ENCODE measurements at places on chromosomes 5 and 9. TPM values are rescaled to one million over a fixed set of nuclear protein-coding genes. Genes with fewer than 3 reads are reported as not detected.
A peak's percentile ranks its signal among the peaks of the same experiment; 100 is the strongest.

DNA sequence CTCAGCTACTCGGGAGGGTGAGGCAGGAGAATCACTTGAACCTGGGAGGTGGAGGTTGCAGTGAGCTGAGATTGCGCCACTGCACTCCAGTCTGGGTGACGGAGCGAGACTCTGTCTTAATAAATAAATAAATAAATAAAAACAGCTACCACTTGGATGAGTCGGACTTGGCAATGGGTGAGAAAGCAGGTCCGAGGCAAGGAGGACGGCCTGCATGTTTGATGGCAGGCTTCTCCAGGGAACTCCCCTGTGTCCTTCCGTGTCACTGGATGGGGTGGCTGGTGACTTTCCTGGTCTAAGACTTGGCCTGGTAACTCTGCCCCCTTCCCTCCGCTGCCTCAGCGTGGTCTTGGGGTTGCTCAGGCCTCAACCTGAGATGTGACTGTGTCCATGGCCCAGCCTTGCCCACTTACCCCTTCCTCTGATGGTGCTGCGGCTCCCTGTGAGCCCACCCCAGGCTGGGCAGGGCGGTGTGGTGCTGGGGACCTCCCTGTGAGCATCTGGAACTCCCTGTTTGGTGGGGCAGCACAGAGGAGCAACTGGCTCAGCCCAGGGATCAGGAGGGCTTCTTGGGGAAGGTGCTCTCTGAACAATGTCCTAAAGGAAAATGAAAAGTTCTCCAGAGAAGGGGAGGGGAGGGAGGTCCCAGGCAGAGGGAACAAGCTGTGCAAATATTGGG is 62.5 kb upstream of the PSD2 start:
- no peak for DNase-seq

- peak; percentile 54 for DNase-seq
These were observed 22.2 kb downstream of the AHRR start for GRCh38 chr5:343461-344401.

NMUR2 gene
- 178 TPM for total RNA-seq

- no peak for DNase-seq
These were observed 351.8 kb upstream of the ADAMTSL1 start for GRCh38 chr9:18122171-18122570.

DNA sequence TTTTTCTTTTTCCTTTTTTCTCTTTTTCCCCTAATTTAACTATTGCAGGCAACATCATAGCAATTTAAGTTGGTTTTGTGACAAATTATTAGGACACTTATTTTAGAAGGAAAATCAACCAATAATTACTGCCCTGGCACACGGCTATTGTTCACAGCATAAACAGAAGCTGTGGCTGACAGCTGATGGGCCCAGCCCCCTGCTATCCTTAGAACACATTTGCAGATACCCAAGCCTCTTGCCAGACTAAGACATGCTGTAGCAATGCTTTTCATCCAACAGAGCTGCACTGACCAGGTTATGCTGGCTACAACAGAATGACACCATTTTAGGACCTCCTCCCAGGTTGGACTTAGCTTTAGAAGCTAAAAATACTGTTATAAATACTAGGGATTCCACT is 852.7 kb upstream of the DMAC1 start:
- DNase-seq: no peak

MYOT gene
- not detected for total RNA-seq

TRPM6 gene
- total RNA-seq: not detected

CXXC5 gene
- total RNA-seq: 64.1 TPM

- no peak for DNase-seq
These were observed 500.4 kb upstream of the PAPPA start for GRCh38 chr9:115653171-115653606.

- no peak for DNase-seq
These were observed 598 bp upstream of the TMED7 start for GRCh38 chr5:115626445-115626823.

BDP1 gene
- total RNA-seq: 31.2 TPM

PDGFRB gene
- not detected for total RNA-seq

SLC34A1 gene
- total RNA-seq: 0.64 TPM

DNA sequence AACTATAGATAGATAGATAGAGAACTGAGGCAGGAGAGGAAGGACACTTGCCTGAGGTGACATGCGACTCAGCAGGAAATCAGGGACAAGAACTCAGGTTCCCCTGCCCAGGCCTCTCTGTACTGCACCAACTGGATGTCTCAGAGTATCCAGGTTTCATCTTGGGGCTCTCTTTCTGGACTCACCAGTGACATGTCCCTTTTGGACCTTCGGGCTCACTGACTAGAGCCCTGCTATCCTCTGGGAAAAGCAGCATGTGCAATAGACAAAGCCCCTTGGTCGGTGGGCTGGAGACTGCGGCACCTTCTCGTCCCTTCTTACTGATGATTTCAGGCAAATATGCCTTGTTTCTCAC is 104.5 kb downstream of the RGS3 start:
- no peak for DNase-seq

PHF24 gene
- total RNA-seq: not detected

ACTBL2 gene
- 0.45 TPM for total RNA-seq

GRCh38 chr9:94157050-94157801 is 73.0 kb downstream of the PTPDC1 start:
- peak; percentile 54 for DNase-seq

DNA sequence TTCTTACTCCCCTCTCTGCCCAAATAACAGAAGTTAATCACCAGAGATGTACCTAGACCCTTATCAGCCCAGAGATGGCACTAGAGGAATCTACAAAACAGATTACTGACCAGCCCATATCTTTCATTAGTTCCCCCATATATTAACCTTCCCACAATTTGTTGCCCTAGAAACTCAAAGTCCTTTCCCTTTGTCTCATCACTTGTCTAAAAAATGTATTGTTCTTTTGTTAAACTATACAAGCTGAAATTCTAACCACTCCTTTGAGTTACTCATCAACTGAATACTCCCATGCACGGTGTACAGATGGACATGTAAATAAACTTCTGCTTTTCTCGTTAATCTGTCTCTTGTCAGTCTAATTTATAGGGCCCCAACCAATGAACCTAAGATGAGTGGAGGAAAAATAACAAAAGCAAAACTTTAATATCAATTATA is 130.9 kb downstream of the CCDC192 start:
- DNase-seq: no peak
